ENCODE measurements at places on chromosomes 7 and 10. TPM values are rescaled to one million over a fixed set of nuclear protein-coding genes. Genes with fewer than 3 reads are reported as not detected.

- no peak for DNase-seq
Observed at GRCh38 chr7:1694611-1695511, 24.8 kb downstream of the ELFN1 start.

DNA sequence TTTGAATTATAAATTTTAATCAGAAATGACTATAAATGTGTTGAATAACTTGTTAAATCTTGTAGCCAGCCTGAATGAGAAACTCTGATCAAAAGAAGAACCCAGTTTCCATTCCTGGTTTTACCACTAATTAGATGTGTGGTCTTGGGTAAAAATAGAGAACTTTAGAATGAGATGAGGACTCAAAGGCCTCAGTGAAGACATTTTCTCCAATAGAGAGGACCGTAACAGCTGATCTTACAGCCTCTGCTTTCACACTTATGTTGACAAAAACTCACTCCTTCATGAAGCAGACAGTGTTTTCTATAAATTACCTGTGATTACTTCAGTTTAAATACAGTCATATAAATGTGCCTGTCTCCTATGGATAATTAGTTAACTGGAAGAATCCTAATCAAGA is 200.1 kb upstream of the MEOX2 start:
- DNase-seq, result no peak

DNA sequence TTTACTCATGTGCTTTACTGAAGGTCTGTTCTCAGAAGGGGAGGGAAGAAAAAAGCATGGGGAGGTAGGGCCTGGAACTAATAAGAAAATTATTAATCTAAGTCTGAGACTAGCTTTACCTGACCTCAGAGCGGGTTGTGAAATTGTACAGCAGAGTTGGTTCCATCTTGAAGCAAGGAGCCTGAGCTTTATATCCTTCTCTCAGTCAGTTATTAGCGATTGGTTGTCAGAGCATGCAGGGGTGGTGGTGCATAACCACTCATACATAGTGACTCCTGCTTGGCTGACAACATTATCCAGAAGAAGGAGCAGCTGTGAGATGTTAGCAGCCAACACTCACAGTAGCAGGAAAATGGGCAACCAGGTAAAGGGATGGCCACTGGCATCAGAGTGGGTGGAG is 976.3 kb upstream of the LRRTM3 start:
- DNase-seq, result no peak

GRCh38 chr10:78947226-78947625 is 121.5 kb upstream of the ZMIZ1 start:
- no peak for DNase-seq

DNA sequence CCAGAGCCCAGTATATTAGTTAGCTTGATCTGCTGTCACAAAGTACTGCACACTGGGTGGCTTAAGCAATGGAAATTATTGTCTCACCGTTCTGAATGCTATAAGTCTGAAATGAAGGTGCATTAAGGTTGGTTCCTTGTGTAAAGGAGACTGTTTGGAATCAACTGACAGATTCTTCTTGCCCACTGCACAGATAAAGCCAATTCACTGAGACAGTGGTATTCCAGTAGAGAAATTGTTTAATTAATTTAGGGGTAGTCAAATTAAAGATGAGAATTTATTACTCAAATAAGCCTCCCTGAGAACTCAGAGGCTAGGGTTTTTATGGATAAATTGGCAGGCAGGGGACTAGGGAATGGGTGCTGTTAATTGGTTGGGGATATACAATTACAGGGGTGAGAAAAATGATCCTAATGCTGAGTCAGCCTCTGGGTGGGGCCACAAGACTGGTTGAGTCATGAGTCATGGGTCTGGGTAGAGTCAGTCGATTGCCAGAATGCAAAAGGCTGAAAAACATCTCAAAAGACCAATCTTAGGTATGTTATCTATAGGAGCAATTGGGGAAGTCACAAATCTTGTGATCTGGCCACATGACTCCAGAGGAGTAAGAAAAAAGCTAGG is 23.5 kb upstream of the SAMD9L start:
- DNase-seq, result peak; percentile 11

DNA sequence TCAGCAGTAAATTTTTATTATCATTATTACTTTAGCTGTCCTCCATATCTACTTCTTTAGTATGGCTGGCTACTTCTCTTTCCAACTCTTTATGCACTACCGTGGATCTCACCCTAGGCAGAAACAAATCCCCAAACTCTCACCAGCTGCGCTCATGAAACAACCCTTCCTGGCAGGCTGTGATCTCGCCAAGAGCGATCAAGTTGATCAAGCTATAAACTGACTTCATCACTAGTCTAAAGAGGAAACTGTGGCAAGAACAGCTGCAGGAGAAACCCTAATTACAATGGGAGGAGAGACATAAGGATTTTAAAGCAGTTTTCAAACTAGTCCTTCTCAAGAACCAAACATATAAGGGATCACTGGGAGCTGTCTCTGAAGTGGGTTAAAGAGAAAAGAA is 160.5 kb upstream of the PRSS58 start:
- no peak for DNase-seq

DNA sequence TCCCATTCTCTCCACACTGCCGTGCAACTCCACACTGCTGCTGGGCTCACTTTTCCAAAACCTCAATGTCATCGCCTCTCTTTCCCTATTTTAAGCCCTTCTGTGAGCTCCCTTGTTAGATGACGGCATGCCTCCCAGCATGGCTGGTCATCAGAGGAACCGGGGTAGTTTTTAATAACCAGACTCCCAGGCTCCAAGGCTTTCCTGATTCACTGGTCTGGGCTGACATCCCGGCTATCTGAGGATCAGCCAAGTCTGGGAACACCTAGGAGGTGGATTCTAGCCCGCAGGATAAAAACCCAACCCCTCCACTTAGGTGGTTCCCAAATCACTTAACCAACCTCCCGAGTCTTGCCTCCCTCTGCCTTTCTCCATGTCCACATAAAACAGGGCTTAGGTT is 295.4 kb upstream of the FZD8 start:
- no peak for DNase-seq

- DNase-seq, result no peak
Observed at GRCh38 chr10:95558593-95559320, 2.4 kb downstream of the SORBS1 start.

DNA sequence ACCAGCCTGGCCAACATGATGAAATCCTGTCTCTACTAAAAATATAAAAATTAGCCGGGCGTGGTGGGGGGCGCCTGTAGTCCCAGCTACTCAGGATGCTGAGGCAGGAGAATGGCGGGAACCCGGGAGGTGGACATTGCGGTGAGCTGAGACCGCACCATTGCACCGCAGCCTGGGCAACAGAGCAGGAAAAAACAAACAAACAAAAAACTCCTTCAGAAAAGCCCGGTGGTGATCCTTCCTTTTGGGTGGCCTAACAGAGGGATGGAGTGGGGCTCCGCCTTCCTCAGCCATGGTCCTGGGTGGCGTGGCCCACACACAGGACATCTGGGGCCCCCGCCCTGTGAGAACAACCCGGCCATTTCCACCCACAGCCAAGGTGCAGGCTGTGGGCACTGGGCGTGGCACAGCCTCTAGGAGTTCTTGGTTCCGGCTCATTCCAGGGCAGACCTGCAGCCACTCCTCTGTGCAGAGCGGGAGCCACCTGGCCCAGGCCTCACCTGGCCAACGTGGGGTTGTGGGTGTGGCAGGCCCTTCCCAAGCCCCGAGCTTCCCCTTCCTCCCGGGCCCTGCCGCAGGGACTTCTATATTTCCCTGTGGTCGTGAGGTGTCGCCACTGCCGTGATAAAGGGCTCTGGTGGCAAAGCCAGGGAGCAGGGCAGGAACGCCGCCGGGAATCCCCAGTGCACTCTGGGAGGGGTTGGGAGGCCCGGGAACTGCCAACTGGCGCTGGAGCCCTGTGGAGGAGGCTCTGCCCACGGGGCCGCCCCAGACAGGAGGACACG is 37.6 kb downstream of the GET4 start:
- DNase-seq, result no peak

- no peak for DNase-seq
Observed at GRCh38 chr7:116337800-116338199, 127.5 kb downstream of the TES start.

DNA sequence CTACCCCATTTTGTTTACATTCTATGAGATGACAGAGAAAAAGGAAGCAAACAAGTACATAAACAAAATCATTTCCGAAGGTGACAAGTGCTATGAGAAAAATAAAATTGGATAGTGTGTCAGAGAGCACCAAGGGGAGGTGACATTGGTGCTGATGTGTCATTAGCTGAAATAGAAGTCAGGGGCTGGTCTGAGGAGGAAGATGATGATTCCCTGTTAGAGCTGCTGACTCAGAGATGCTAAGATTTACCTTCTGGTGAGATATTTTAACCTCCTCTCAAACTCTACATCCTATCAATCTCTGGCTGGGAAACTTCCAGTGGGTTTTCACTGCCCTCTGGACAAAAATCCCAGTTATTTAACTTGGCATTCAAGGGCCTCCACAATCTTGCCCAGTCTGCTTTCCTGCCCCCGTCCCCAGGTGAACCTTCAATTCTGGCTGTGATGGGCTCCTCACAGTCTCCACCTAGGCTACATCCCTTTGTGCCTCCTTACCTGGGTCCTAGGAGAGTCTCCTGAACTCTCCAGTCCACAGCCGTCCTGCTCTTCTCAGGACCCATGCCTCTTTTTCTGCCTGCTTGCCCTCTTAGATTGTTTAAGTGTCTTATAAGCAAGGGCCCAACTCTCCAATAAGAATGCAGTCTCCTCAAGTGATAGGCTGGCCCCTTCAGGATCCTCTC is 26.6 kb downstream of the DUSP5 start:
- no peak for DNase-seq

DNA sequence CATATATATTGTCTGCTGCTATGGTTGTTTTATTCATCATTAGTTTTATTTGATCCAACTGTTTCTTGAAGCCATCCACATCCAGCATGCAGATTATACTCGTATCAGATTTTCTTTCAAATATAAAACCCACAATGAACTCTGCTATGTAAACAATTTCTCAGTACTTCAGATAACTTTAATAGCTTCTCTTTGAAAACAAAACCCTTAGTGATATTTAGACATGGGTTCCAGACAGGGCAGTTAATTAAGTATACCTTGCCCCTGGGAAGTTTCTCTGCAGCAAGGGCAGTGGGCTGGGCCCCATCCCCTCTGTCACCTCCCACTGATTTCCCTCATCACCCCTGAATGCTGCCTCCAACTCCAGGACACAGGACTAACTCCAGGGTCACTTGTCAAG is 104.3 kb downstream of the GFRA1 start:
- DNase-seq, result no peak

The MYO1G gene
- total RNA-seq, result under 0.01 TPM

The ANXA8L1 gene
- not detected for total RNA-seq

The PPP1R3C gene
- 94.5 TPM for total RNA-seq

The GJC3 gene
- not detected for total RNA-seq

Measured in fibroblast of lung (primary cell).